ENCODE measurements at places on chromosomes 2 and 18.
A peak's percentile ranks its signal among the peaks of the same experiment; 100 is the strongest.

DNA sequence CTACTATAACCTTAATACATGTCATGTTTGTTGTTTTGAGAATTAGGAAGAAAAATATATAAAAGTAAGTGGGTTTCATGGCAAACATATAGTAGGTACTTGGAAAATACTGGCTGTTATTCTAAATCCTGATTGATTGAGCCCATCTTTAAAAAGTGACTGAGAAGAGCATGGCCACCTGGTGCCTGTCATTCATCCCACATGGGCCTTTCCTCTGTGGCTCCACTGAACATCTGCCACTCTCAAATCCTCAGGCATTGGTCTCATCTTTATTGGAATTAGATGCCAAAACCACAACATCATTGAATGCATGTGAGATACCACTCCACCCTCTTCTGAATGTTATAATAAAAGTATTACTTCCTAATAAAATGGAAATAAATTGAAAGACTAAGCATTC lies 101.6 kb upstream of the TTN start:
- DNase-seq, result no peak

GRCh38 chr2:27221166-27221565 lies 4.0 kb downstream of the CAD start:
- DNase-seq, result no peak

DNA sequence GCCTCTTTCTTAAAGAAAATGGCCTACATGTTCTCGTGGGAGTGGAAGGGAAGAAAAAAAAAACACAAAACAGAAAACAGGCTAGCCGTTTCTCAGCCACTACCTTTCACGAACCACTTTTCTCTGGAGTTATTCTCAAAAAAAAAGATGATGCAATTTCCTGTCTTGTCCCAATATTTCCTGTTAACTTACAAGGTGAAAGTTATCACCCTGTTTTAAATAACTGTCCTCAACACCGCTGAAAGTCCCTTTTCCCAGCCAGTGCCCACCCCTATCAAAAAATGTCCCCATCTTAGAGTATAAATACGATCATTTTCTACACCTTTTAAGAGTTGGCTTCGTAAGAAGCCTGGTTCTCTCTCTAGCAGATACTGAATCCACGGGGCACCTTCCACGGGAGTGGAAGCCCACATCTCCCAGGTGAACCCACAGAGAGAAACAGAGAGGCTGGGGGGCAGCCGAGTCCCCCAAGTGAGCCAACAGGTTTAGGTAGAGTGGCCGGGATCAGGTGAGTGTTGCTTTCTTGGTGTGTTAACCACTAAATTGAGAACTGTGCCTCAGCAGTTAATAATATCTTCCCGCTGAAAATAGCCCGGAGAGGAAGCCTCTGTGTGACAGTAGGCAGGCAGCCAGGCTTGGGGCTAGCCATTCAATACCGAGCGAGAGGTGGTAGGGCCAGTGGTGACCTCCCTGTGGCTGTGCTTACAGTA lies 15.9 kb downstream of the SMAD7 start:
- peak; percentile 38 for DNase-seq

DNA sequence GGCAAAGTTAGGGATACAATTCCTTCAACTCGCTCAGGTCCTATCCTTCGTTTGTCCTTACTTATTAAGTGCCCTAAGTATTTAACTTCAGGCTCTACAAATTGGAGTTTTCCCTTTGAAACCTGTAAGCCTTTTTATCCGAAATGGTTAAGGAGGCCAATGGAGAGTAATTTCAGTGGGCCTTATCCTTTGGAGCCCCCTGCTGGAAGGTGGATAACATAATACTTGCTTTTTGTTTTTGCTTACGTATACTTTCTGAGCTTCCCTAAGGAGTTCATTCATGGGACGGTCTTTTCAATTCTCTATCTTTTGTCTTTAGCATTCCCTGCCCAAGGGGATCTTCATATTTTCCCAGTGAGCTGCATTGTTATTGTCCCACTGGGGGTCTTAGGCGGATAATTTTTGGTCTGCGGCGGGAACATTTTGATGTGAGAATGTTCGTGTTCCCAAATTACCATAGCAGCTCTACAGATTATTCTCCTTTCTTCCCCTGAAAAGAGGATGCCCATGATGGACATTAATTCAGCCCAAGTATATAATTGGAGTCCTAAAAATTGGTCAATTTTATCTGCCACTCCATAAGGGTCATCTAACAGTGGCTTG lies 34.4 kb upstream of the TRAPPC8 start:
- DNase-seq, result peak; percentile 46

GRCh38 chr2:176638167-176639015 lies 369.1 kb downstream of the MTX2 start:
- peak; percentile 70 for DNase-seq

Measured in activated CD4-positive, alpha-beta T cell treated with anti-CD3 and anti-CD28 coated beads, Interleukin-2, Interleukin-6, amounts not matched to agents 100 ng/mL and 50 ng/mL, durations not matched to agents 16 hours and 8 hours (primary cell).